ENCODE measurements at places on chromosomes 3 and 15. TPM values are rescaled to one million over a fixed set of nuclear protein-coding genes. Genes with fewer than 3 reads are reported as not detected.

GRCh38 chr3:7062714-7063113 lies 201.8 kb downstream of the GRM7 start:
- no peak for DNase-seq

GRCh38 chr15:85329561-85330422 lies 50.6 kb upstream of the AKAP13 start:
- peak; percentile 47 for DNase-seq

DNA sequence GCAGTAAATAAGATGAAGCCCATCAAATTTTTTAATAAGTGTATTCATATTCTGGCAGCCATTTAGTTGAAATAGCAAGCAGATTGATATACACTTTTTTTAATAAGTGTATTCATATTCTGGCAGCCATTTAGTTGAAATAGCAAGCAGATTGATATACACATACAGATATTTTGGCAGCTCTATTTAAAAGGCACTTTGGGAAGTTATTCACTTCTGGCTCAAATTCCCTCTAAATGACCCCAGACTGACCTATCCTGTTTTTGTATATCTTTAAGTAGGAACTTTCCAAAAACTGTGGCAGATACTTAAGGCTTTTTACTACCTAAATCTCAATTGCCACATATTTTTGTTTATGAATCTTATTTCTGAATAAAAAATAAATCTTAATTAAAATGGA lies 122.3 kb downstream of the PLD1 start:
- no peak for DNase-seq

GRCh38 chr3:148005456-148005855 lies 596.3 kb downstream of the ZIC1 start:
- DNase-seq, result no peak

GRCh38 chr3:87370007-87370406 lies 93.6 kb upstream of the POU1F1 start:
- no peak for DNase-seq

DNA sequence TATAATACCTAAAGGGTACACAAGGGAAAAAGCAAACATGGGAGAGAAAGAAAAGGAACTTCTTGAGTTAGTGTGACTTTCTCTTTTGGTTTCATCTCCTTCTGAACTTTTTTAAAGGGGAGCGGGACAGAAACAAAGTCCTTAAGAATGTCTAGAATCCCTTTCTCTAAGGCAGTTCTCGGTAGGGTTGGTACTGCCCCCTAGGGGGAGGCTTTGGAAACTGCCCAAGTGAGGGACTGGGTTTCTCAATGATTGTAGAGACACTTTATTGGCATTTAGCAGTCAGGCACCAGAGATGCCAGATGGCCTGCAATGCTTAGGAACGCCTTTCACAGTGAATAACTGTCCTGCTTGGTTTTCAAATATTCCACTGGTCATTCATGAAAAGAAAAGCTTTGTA lies 172.7 kb downstream of the WDR72 start:
- no peak for DNase-seq

DNA sequence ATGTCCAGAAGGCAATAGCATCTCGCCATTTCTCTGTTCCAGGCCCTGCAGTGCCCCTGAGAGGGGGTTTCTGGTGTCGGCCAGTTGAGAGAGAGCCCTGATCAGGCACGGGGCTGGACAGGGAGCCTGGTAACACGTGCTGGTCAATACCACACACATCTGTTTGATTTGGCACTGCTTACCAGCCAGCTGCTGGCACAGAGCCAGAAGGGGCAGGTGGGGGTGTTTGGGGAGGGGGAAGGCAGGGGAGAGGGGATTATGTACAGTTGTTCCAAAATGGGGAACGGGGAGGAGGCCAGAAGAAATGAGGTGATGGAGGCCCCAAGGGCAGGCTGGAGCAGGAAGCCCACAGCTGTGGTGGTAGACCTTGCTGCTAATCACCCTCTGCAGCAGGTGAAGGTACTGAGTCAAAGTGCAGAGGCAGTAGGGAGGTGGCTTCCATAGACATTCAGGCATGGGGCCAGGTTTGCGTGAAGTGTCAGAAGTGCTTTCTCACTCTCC lies 153.5 kb upstream of the LPP start:
- DNase-seq, result no peak

- no peak for DNase-seq
Observed at GRCh38 chr3:109346770-109347295, 9.5 kb upstream of the DPPA4 start.

- DNase-seq, result no peak
Observed at GRCh38 chr3:185713015-185713414, 111.8 kb downstream of the IGF2BP2 start.

GRCh38 chr3:111713833-111714232 lies 118.7 kb upstream of the ZBED2 start:
- no peak for DNase-seq

DNA sequence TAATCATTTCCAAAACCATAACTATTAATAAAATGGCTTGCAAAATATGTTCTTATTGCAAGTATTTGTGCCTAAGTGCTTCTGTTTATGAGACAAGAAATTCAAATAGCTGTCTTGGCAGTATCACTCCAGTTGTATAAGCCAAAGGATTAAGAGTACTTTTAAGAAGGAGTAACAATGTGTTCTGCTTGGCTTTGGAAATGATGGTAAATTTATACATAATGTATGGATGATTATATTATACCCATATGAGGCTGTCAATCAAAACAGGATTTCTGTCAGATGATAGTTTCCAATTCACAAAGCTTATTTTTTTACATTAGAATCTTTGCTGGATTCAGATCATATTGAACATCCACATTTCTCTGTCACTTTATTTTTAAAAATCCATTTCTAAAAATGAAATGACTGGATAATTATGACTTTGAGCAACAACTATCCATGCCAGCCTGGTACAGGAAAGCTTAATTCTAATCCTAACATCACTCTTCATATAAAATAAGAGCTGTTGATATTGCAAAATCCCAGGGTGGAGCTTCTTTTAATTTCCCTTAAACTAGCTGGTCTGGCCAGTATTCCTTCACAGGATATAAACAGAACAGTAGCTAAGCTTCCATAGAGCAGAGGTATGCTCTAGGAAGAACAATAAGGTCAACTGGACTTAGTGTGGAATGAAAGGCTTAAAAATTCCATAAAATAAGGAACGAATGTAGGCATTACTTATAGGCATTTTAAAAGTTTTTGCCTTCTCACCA lies 30.0 kb upstream of the ZNF280D start:
- no peak for DNase-seq

- DNase-seq, result no peak
Observed at GRCh38 chr15:58852347-58852746, 81.1 kb downstream of the SLTM start.

DNA sequence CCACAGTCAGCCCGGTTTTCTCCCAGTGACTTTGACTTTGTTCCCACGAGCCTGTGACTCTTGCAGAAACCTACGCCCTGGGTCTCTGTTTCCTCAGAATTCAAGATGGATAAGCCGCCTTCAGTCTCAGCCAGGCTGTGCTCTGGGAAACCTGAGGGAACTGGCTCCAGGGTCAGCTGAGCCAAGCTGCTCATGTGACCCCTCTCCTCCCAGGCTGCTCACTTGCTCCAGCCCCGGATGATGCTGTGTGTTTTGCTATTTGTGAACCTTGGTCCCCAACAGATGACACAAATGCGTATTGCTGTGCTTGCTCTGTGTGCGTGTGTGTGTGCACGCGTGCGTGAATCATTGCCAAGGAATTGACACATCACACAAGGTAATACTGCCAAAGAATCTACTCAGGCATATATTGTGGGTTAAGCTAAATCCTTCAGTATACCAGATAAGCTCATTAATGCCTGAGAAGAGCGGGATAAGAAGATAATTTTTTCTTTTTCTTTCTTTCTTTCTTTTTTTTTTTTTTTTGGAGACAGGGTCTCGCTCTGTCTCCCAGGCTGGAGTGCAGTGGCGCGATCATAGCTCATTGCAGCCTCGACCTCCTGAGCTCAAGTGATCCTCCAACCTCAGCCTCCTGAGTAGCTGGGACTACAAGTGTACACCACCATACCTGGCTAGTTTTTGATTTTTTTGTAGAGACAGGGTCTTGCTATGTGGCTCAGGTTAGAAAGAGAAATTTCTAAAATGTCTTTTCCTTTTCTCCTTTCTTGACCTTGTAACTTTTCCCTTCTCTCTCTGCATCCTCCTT lies 29.2 kb upstream of the UMPS start:
- DNase-seq, result no peak

- no peak for DNase-seq
Observed at GRCh38 chr3:23099677-23100076, 103.5 kb upstream of the UBE2E2 start.

DNA sequence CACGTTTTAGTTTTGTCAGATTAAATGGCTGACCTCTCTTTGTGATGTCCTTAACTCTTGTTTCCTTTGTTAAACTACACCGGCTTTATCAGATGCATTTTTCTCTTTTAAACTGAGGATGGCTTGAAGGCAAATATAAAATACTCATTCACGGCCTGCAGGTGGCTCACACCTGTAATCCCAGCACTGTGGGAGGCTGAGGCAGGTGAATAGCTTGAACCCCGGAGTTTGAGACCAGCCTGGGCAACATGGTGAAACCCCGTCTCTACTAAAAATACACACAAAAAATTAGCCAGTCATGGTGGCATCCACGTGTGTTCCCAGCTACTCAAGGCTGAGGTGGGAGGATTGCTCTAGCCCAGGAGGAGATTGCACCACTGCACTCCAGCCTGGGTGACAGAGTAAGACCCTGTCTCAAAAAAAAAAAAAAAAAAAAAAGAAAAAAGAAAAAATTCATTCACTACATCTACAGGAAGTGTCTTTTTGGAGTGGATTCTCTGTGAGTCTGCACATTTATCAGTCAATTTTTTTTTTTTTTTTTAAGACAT lies 34.7 kb upstream of the SACM1L start:
- no peak for DNase-seq

- no peak for DNase-seq
Observed at GRCh38 chr3:87856126-87856525, 202.7 kb downstream of the CGGBP1 start.

GRCh38 chr15:52563501-52564060 lies 5.2 kb downstream of the ARPP19 start:
- DNase-seq, result no peak

DNA sequence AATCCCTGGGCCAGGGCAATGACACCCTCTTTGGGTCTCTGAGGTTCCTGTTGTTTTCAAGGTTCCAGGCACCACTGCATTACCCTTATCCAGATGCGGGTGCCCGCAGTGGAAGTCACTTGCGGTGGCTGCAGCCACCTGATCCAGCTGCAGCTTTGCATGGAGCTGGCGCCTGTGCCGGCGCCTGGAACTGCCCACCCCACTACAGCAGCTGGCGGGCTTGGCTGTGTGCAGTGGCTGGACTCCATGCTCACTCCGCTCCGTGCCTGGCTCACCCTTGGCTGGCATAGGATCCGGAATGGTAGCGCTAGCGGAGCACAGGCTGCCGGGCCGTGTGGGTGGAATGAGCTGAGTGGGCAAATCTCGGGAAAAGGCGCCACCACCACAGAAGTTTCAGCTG lies 832.6 kb upstream of the CADM2 start:
- no peak for DNase-seq

- no peak for DNase-seq
Observed at GRCh38 chr3:183272791-183273190, 19.7 kb downstream of the B3GNT5 start.

DNA sequence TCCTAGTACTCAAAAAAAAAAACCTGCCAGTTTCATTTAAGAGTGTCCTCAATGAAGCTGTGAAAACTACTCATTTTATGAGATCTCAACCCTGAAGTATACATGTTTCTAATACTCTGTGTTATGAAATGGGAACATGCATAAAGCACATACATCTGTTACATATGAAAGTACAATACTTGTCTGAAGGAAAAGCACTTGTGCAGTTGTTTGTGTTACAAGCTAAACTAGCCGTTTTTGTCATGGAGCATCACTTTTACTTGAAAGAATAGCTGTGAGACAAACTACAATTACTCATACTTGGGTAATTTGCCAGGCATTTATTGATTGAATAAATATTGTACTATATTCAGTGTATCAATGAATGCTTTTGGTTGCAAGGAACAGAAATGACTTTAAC lies 72.7 kb downstream of the TIPARP start:
- no peak for DNase-seq

- no peak for DNase-seq
Observed at GRCh38 chr15:38229705-38230310, 22.8 kb upstream of the SPRED1 start.

- no peak for DNase-seq
Observed at GRCh38 chr3:168714609-168715240, 619.0 kb upstream of the GOLIM4 start.

- no peak for DNase-seq
Observed at GRCh38 chr15:83205725-83206324, 1.8 kb downstream of the HDGFL3 start.

DNA sequence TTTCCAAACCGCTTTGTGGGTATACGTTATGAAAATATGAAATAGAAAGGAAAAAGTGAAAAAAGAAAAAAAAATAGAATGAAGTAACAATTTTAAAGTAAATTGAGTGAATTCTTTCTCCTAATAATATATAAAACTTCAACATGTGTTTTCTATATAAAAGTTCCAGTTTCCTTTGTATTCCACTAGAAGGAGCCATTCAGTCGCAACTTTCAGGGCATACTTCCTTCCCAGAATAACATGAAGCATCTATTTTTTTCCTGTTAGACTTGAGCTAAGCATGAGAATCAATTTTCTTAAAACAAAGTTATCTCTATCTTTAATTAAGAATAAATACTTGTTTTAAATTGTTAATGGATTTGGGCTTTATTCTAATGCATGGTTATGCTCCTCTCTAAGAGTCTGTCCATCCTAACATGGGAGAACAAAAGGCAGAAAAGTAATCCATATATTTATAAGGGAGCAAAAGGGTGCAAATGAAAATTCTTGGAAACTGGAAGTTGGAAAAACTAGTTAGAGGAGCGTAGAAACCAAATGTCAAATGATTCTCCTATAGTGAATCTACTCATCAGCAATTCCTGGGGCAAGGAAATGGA lies 16.0 kb upstream of the VGLL3 start:
- DNase-seq, result no peak

Gene USP13
- total RNA-seq, result 162 TPM

Gene SAXO2
- 2.6 TPM for total RNA-seq

Gene TMEM207
- total RNA-seq, result not detected

Gene LSAMP
- total RNA-seq, result 1.2 TPM

Gene RTP1
- not detected for total RNA-seq

Gene ERICH6
- 0.55 TPM for total RNA-seq

Gene CRTAP
- 95.1 TPM for total RNA-seq

Gene FAM174B
- 17.1 TPM for total RNA-seq

Gene CPEB1
- total RNA-seq, result 1.6 TPM

Gene PRICKLE2
- total RNA-seq, result 8.7 TPM

Gene GOLGA6L10
- 0.33 TPM for total RNA-seq

Gene MAP1A
- total RNA-seq, result 56.0 TPM

Gene VIPR1
- total RNA-seq, result 1.7 TPM

Gene TRIM71
- not detected for total RNA-seq

Gene TFDP2
- total RNA-seq, result 67.1 TPM

Gene TPRG1
- 1.5 TPM for total RNA-seq

Gene GPR62
- total RNA-seq, result 0.16 TPM
